ENCODE measurements at places on chromosomes 3 and 15.

DNA sequence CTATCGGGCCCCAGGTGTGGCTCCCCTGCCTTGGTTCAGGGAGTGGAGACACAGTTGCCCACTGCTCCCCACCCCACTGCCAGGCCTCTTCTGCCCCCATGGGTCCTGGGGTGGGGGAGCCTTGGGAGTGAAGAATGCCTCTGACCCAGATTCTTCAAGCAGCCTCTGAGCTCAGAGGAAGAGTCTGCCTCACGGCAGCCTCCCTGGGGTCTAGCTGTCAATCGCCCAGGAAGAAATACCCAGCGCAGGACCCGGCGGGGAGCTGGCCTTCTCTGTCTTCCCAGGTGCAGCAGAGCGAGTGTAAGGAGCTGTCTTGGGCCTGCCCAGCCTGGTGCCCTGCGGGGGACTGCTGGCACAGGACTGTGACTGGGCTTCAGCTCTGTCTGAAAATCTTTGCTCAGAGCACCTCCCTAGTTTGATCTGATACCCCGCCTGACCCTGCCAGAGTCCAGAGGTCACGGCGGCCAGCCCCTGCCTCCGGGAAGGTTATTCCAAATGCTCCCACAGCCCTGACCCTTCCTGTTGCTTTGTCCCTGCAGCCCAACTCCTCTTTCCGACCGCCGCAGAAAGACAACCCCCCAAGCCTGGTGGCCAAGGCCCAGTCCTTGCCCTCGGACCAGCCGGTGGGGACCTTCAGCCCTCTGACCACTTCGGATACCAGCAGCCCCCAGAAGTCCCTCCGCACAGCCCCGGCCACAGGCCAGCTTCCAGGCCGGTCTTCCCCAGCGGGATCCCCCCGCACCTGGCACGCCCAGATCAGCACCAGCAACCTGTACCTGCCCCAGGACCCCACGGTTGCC, 11.0 kb downstream of the ANKRD63 start:
- no peak for DNase-seq

DNA sequence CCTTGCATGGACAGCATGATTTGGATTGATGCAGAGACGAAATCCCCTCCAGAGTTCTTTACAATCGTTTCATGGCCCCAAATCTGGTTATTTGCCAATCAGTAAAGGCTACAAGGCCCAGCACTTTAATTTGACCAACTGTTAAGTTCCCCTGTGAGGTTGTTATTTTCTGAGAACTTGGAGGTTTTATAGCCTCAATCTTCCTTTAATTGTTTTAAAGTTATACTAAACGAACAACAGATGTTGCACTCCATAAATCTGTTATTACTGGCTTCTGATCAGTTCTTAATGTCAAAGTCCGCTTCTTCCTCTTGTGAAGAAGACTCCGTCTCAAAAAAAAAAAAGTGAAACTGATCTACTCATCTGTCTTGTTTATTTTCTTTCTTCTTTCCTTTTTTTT, 30.8 kb downstream of the LARP6 start:
- no peak for DNase-seq

- DNase-seq = no peak
These were observed 14.2 kb downstream of the MYO5C start for GRCh38 chr15:52281085-52282035.

- no peak for DNase-seq
These were observed 126.3 kb upstream of the TMEM108 start for GRCh38 chr3:132911741-132912415.

DNA sequence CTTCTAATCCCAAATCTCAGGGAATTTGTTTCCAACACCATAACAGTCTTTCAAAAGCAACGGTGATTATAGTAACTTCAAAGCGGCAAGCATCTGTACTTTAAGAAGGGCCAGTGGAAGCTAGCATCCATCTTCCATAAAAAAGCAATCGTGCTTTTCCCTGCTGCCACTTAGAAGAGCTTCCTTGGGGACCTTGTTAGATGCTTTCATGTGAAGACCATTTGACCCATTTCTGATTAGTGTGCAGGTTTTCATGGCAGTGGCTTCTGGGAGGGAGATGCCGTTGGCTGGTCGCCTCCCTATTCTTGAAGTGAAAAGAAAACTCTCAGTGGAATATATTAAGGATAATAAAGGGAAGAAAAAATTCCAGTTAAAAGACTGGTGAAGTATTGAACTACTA, 354.1 kb downstream of the ROBO2 start:
- DNase-seq = no peak

DNA sequence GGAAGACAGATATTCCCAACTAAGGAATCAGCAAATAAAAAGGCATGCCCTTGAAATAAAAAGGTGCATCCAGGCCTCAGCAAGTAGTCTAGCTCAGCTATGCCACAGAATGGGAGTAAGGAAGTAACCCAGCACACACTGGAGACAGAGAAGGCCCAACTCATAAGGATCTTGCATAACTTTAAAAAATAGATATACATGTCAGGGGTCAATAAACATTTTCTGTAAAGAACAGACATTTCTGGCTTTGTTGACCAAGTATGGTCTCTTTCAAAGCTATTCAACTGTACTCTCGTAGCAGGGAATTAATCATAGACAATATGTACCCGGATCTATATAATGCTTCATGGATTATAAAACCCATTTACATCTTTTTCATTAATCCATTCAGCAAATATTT, 449.3 kb downstream of the TAFA4 start:
- DNase-seq = no peak

GRCh38 chr3:87053553-87053952, 62.6 kb upstream of the VGLL3 start:
- DNase-seq = no peak

All from common myeloid progenitor, CD34-positive (primary cell).